ENCODE measurements at places on chromosomes 2 and 18.
A peak's percentile ranks its signal among the peaks of the same experiment; 100 is the strongest.

- no peak for DNase-seq
Measured at GRCh38 chr18:21241301-21242048, 557 bp upstream of the GREB1L start.

DNA sequence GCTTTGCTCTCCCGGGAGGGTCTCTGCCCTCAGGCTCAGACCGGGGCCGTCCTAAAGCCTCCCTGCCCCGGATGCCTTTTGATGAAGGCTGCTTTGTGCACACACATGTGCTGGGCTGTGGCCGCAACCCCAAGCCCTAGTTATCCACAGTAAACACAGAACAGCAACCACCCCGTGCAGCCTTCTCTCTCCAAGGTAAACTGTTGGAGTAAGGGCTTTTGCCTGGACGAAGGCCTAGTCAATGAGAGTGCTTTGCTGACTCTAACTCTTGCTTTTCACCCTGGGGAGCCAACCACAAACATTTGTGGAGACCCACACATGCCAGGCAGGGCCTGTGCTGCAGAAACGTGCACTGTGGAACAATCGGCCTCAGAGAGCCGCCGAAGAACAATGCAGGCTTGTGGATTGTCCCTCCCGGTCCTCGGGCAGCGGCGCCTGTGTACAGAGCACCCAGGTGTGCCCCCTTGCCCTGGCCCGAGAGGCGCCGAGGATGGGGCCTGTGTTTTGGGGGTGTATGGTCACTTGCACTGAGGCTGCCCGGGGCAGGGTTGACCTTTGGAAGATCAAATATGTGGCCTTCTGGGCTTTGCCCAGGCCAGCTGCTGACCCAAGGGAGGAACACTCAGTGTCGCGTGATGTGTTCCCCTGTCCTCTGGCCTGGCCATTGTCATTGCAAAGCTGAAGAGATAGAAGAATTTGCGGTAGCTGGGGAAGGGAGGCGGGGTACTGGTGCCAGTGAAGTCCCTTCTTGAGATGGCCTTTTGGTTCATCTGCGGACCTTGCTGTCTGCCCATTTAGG, 37.0 kb downstream of the CTIF start:
- DNase-seq = no peak

DNA sequence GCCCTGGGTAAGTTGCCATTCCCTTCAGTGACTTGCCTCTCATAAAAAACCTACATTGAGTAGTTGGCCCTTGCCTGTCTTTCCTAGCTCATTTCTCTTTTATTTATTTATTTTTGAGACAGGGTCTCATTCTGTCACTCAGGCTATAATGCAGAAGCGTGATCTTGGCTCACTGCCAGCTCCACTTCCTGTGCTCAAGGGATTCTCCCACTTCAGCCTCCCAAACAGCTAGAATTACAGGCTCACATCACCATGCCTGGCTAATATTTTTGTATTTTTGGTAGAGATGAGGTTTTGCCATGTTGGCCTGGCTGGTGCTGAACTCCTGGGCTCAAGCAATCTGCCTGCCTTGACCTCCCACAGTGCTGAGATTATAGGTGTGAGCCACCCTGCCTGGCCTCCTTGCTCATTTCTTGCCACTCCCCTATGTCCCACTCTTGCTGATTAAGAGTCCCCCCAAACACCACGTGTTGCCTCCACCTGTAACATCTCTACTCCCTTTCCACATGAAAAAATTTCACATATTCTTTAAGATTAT, 12.6 kb downstream of the EVA1A start:
- no peak for DNase-seq

GRCh38 chr2:157743051-157743450, 114.4 kb upstream of the ACVR1C start:
- DNase-seq = no peak

DNA sequence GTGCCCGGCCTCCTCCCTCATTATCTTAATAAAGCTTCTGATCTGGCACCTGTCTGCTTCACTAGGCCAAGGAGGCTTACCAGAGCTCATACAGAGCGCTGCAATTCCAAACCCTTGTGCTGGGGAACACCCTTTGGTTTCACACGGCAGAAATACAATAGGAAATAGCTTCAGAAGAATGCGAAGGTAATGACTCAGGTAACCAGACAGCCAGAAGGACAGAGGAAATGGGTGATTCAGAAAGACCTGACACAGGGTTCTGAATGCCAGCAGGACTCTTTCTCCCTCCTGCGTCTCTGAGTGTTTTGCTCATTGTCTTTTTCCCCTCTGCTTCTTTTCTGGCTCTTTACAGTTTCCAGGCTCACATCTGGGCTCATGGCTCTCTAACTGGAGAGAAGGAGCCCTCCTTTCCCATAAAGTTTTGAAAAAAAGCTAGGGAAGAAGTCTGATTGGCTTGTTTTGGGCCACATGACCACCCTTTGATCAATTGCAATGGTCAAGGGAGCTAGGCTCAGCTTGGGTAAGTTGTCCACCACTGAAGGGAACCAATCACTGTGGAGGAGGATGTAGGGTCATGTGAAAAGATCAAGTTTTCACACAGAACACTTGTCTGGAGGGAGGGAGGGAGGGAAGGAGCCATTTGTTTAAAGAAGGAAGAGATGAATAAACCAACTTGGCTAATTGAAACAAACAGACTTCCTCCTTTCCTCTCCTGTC, 90.5 kb upstream of the UPP2 start:
- DNase-seq = no peak

DNA sequence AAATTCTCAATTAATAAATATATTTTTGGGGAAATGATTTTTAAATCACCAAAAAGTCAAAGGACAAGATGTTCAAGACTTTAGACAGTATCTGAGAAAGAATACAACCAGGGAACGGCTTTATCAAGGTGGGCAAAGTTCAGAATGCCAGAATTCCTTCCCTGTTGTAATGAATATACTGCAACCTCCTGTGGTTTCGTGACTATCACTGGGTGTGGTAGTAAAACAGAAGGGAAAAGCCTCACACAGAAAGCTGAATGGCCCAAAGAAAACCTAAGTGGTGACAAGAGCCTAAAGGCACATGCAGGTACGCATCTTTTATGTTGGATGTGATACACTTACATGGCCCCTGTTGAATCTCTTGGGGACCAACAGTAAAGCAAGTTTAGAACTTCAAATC, 37.1 kb downstream of the MBD2 start:
- no peak for DNase-seq

- DNase-seq = no peak
Measured at GRCh38 chr18:79796531-79797405, 970 bp upstream of the KCNG2 start.

DNA sequence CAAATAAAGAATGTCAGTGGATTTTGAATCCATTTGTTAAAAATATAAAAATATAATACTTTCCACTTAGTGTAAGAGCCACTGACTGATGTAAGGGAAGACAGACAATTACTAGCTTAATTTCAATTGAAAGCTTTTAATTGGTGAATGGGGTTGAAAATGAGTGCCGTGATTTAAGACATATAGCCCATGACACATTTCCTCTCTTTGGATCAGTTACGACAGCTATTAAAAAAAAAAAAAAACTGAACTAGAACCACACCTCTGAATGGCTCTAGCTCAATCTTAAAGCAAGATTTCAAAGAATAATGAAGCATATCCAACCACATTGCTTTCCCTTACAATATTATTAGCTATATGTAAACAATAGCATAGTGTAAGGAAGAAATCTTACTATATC, 44.0 kb downstream of the CIB4 start:
- no peak for DNase-seq

DNA sequence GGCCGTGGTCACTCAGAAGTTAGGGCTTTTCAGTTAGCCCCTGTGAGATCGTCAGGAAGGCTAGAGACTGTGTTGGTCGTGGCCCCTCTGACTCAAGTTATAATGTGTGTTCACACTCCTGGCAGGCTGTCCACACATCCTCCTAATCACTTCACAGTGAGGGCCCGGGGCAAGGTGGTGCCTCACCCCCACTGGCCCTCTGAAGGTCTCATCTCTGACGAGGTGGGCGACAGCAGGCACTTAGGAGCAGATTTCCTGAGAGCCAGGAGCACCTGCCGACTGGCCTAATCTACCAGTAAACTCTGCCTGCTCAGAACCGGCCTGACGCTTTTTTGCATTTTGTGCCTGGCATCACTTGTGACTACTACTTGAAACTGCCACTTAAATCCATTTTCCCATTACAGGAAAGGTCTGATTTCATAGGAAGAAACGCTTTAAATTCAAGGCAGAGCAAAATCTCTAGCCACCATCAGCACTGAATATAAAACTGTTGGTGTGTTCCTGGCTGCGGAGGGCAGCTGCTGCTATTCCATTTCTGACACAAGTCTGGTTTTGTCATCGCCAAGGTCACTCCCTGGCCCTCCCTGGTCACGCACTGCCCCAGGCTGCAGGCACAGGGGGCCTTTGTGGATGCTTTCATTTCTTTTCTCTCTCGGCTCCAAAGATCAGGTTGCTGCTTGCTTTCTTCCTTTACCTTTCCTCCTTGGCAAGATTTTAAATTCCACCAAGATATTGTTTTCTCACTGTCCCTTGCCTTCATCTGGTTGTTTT, 48.0 kb downstream of the RAB12 start:
- DNase-seq = no peak

DNA sequence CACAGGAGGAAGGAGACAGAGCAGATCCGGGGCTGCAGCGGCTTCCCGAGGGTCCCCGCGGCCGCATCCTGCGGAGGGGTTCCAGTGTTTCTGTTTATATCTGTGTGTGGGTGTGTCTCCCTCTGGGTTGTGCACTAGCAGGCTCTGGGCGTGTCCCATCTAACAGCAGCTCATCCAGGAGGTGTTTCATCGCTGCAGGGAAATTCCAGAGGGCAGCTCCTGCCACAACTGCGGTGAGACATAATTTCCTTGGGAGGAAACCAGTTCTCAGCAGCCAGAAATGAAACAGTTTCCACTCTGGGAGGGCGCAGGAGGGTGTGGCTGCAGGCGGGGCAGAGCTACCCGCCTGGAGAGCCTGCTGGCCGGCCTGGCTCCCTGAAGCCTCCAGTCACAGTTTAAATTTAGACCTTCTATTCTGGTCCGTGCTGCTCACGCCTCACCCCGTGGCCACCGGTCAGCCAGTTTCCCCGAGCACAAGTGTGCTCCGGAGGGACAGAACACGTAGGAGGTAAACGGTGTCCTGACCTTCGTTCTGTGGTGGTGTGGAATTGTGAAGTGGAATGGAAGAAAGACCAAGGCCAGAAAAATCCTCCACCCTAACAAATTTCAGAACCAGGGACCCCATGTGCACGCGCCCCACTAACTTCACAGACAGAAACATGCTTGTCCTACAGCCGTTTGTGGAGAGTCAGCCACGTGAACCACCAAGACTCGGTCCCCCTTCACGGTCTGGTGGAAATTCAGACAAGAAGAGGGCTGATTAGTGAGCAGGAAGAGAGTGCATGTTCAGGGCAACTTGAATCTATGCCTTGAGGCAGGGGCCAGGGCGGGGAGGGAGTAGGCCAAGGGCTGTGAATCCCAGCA, 50.2 kb downstream of the TEX44 start:
- peak; percentile 42 for DNase-seq

DNA sequence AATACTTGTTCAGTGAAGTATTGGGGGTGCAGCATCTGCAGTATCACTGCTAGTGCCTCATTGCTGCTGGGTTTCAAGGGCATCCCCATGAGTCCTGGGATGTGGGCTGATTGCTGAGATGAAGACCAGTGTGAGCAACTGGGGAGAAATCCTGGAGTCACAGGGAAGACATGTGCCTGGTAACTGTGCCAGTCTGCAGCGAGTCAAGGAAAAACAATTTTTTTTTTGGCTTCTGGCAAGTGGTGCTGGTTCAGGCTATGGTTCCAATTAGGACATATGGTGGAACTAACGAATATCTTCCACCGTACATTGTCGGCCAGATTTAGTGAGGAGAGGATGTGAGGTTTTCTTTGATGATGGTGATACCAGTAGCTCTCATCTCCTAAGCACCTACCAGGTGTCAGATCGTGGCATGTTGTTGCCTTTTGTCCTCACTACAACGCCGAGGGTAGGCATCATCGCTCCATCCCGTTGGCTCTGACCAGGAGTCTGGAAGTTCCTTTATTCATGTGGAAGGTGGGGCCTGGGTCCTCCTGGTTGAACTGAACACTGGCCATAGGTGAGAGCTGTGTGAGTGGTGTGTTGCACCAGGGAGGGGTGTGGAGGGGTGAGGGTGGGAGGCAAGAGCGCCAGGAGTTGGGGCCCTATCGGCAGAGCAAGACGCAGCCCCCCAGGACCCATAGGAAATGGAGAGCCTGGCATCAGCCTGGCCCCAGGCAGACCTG, 118.0 kb upstream of the HS6ST1 start:
- DNase-seq = no peak

DNA sequence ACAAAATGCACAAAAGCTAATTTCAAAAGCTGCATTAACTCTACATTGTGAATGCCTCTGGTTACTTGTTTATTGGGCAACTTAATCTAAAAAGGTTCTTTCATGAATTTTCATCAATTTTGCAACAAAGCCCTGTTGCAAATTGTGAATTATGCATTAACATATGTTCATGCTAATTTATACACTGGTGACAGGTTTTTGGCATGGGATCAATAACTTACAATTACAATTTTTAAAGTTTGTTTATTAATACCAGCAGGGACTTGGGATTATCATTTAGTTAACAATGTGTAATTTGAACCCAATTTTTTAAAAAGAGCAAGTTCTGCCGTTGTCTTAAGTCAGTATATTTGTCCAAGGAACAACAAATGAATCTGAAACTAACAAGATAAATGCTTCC, 183.6 kb downstream of the DCC start:
- DNase-seq = no peak

DNA sequence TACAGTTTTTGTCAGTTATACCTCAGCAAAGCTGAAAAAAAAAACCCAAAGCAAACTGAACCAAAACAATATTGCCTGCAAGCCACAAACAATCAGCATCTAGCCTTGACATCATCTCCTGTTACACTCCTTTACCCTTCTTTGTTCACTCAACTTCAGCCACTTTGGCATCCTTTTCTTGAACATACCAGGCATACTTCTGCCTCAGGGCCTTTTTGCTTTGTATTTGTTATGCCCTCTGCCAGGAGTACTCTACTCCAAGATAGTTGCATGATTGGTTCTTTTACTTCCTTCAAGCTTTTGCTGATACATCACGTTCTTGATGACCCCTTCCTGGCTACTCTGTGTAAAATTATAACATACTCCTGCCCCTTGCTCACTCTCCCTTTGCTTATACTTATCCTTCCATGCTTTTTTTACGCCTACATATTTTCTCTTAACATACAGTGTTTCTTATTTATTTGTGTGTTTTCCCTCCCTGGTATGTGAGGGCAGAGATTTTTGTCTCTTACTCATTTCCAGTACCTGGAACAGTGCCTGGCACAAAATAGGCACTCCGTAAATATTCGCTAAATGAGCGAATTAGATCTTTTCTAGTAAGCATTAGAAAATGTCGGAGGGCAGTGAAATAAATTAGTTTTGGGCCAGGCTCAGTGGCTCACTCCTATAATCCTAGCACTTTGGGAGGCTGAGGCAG, 12.7 kb downstream of the ABI2 start:
- DNase-seq = no peak

GRCh38 chr2:42957861-42958301, 165.5 kb upstream of the HAAO start:
- no peak for DNase-seq

DNA sequence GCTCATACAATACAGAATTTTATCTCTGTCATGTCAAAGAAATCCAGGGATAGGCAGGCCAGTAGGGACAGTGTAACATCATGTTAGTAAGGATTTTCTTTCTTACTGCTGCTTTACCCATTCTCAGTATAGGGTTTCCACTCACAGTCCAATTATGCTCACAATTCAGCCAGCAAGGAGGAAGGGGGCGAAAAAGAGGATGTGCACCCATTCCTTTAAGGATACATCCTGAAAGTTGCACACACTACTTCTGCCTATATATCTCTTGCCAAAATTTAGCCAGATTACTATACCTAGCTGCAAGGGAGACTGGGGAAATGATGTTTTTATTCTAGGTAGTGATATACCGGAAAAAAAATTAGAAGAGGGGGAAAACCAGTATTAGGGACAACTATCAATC, 66.1 kb downstream of the BAZ2B start:
- DNase-seq = no peak

GRCh38 chr2:234300932-234301823, 195.7 kb downstream of the ARL4C start:
- DNase-seq = no peak

Data from activated T-cell treated with anti-CD3 and anti-CD28 coated beads for 4 hours (primary cell).